CD8-positive, alpha-beta T cell (primary cell): ENCODE measurements at places on chromosomes 3 and 15.

- no peak for DNase-seq
Observed at GRCh38 chr3:174444391-174444790, 414.7 kb upstream of the NAALADL2 start.

DNA sequence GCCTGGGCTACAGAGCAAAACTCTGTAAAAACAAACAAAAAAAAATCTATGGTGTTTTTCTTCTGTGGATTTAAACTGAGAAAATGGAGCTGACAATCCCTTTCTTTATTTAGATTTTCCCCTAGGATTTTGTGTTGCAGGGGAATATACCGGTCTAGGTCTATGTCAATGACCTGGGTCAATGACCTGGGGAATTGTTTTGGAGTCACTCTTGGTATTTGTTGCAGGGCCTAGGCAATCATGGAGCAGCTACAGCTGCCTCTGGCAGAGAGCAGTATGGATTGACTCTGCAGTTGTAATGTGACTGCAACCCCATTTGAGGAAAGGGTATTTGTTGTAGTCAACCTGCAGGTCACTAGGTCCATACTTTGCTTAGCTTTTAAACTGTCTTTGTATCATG is 37.6 kb upstream of the SLC7A14 start:
- no peak for DNase-seq

DNA sequence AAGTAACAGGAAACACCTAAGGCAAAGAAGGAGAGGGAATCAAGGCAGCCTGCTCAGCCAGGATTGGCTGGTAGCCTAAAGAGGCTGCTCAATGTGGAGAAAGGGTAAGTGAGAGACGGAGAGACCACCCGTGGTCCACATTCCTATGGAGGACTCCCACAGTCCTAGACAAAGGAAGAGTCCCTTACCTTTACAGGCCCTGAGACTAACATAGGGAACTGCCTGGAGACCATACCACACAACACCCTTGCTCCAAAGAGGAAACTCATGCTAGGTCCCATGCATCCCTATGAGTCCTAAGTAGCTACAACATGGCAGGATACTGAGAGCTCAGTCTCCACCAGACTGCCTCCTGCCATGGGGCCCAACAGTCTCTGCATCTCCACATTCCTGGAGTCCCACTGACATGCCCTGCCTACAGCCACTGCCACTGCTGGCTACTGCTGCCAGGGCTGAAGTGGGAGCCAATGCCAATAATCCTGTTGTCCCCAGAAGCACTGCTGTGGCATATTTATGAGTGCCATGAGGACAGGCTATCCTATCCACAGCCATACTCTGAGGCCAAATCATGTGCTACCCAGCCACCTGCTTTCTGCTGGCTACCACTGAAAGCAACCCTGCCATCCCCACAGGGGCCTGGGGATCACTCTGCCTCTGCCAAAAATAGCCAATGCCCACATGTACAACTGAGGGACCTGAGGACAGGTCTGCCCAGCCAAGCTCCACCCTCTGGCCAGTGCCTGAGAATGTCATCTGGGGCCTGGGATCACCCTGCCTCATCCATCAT is 45.0 kb downstream of the COPS2 start:
- no peak for DNase-seq

- no peak for DNase-seq
Observed at GRCh38 chr3:21703291-21703690, 47.7 kb downstream of the ZNF385D start.

DNA sequence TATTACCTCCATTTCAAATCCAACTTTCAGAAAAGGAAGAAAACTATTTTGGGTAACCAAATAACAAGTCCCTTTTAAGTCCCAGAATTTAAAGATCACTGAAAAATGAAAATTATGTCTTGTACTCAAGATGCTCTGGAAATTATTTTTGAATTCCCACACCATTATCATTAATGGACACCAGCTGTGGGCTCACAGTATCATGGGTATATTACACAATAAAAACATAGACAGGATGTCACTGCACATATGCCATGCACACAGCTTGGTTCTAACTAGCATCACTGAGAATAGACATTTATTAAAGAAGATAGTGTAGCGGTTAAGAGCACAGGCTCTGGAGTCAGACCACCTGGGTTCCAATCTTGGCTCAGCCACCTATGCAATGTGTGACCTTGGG is 130.4 kb downstream of the FRMD5 start:
- DNase-seq = no peak

DNA sequence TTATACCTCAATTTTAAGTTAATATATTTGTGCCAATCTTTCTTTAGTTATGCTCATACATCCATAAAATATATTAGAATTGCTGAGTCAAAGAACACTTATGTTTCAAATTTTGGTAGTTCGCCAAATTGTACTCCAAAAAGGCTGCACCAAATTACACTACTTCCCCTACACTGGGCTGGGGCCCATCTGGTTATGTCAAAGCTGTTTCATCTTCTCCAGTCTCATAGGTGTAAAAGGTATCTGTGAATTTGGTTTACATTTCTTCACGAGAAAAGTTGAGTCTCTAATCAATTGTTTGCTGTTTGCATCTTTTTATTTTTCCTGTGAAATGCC is 706 bp downstream of the FSIP1 start:
- no peak for DNase-seq

DNA sequence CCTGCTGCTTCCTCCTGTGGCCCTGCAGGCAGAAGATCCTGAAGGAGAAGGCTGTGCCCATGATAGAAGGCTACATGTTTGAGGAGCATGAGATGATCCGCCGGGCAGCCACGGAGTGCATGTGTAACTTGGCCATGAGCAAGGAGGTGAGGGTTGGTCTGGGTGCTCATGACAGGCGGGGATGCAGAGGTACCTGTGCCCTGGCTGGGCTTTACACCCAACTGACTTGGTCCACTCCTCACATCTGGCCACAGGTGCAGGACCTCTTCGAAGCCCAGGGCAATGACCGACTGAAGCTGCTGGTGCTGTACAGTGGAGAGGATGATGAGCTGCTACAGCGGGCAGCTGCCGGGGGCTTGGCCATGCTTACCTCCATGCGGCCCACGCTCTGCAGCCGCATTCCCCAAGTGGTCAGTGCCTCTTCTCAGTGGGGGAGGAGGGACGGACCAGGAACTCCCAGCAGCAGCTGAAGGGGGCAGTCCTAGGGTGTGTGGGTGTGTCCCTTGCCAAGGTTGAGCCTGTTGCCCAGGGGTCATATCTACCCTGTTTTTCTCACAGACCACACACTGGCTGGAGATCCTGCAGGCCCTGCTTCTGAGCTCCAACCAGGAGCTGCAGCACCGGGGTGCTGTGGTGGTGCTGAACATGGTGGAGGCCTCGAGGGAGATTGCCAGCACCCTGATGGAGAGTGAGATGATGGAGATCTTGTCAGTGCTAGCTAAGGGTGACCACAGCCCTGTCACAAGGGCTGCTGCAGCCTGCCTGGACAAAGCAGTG is 1.6 kb upstream of the RCCD1 start:
- no peak for DNase-seq

- no peak for DNase-seq
Observed at GRCh38 chr3:118380576-118380975, 654.1 kb downstream of the IGSF11 start.

- DNase-seq = no peak
Observed at GRCh38 chr3:62051506-62051905, 321.8 kb downstream of the FEZF2 start.

- DNase-seq = no peak
Observed at GRCh38 chr3:127077068-127077467, 94.2 kb downstream of the PLXNA1 start.

GRCh38 chr3:170442947-170443346 is 24.3 kb downstream of the CLDN11 start:
- no peak for DNase-seq

GRCh38 chr15:71612397-71612722 is 198.0 kb upstream of the NR2E3 start:
- DNase-seq = no peak

DNA sequence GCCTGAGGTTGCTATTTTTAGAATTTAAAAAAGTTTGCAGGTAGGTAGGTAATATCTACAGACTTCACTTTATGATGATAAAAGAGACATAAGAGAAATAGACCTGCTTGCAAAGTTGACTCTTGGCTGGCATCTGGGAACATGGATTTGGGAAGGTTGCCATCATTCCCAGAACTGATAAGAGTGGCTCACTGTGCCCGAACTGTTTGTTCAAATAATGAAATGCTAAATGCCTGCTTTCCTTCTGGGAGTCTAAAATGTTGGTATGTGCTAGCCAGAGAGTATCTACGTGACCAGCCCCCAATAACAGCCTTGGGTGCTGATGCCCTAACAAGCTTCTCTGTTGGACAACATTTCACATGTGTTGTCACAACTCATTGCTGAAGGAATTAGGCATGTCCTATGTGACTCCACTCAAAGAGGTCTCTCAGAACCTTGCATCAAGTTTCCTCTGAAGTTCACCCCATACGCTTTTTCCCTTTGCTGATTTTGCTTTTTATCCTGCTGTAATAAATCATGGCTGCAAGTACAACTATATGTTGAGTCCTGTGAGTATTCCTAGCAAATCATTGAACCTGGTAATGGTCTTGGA is 95.5 kb downstream of the FHIT start:
- no peak for DNase-seq

DNA sequence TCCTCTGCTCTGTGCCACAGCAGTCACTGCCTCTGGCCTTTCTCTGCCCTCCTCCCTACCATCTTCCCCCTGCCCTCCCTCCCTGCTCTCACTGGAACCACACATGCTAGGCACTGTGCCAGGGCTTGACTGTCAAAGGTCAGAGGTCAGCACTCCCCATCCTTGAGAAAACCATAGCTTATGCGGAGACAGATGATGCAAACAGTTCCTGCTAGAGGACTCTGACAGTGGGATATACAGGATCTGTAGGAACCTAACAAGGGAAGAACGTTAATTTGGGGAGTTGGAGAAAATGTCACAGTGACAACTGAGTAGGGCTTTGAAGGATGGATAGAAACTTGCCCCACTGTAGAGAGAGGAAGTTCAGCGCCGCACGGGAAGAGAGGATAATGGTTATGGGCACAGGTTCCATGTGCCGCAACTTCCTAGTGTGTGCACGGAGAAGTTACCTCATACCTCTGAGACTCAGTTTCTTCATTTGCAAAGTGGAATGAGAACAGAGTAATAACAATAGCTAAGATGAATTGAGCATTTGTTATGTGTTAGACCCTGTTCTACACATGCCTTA is 29.3 kb upstream of the XYLB start:
- DNase-seq = no peak

DNA sequence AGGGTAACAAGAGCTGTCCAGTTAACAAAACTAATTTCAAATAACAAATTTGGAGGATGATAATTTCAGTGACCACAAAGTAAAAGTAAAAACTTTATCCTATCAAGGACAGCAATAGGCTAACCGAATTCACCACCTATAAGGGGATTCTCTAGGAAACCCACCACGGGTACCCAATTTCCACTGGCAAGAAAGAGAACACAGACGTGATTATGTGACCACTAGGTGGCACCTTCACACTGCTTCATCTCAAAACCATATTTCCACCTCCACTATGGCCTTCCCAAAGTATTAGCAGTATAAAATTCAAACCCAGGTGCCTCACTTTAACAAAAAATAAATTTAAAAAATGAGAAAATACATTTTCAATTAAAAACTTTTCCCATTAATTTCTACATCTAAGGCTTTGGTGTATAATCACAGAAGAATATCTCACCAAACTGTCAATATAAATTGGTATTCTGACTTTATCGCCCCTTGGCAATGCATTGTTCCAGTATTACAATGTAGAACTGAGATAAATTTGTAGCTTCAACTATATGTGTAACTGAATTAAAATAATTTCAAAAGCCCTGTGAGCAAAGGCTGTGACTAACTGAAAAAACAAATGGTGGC is 96.5 kb downstream of the FSIP1 start:
- no peak for DNase-seq
